ENCODE measurements at places on chromosomes 7 and 10.

DNA sequence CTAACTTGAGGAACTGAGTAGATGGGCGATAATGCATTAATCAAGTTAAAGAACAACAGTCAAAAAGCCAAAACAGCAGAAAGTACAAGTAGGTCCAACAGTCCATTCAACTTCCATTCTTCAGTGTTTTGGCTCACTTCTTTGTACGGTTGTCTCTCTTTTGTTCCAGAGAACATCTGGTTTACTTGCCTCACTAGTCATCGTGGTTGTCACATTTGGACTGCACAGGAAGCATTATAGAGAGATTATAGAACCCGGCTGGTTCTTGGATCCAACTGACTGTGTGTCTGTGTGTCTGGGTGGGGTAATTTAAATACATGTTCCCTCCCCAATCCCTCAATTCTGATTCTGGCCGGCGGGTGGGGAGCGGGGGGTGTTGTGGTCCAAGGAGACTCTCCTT, 1.8 kb upstream of the CEP41 start:
- no peak for DNase-seq

- peak; percentile 45 for DNase-seq
Observed at GRCh38 chr10:7561216-7561893, 105.4 kb downstream of the ITIH5 start.

- no peak for DNase-seq
Observed at GRCh38 chr10:129864082-129864481, 100.0 kb downstream of the EBF3 start.

- no peak for DNase-seq
Observed at GRCh38 chr10:125774581-125775191, 935 bp downstream of the MMP21 start.

DNA sequence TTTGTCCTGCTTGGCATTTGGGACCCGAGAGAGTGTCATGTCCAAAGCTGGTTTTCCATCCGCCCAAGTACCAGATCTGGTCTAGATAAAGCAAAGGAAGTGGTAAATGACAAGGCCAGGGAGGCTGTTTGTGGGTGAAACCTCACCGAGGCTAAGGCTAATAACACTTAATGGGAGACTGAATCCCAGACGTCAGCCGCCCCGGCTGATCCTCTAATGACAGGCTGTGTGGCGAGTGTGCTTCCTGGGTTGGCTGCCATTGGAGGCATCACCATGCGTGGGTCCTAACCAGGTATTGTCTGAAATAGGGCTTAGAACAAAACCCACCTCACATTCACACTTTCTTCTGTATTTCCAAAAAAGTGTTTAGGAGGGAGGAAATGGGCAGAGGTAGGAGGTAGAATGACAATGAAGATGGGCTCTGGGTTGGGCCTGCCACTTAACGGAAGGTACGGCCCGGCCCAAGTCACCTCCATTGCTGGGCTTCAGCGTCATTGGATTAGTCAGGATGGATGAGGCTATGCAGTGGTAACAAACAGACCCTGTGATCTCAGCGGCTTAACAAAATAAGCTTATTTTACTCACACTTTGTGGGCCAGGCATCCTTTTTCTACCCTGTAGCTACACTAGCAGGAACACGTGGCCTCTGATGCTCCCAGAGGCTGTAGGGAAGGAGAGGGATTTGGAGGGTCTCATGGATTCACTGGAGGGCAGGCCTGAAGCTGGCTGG, 59.7 kb downstream of the PROSER2 start:
- DNase-seq, result no peak

DNA sequence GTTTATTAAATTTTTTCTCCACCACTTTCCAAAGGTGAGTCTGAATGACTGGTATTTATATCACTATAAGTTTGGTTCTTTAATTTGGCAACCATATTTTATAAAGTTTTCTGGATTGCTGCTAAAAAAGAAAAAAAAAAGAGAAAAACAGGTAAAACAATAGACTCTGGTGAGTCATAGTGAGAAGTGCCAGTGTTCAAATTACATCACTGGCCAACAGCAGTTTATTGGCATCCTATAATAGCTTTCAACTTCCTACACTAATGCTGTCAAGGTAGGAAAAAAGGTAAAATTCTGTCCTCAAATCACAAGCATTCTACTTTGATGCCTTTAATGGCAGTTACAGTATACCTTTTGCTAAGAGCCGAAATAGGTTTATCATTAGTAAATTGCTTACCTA, 808.8 kb downstream of the GRM8 start:
- no peak for DNase-seq

- no peak for DNase-seq
Observed at GRCh38 chr7:386385-386784, 96.4 kb downstream of the FOXL3 start.

DNA sequence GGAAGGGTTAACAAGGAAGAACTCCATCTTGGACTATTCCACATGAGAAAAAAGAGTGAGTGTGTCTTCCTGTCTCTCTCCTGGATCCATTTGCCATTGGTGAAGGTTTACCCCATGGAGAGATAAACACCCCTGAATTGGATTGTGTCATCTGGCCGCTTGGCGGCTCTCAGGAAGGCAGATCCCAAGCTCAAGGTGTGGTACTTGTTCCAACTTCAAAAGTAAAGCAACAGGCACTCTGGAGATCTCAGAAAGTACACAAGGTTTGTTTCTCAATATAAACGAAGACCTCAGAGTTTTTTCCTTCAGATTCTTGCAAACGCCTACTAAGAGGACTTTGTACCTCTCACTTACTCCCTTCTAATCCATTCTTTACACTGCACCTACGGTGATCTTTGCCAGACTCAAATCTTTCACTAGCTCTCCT, 116.7 kb downstream of the REEP3 start:
- no peak for DNase-seq

DNA sequence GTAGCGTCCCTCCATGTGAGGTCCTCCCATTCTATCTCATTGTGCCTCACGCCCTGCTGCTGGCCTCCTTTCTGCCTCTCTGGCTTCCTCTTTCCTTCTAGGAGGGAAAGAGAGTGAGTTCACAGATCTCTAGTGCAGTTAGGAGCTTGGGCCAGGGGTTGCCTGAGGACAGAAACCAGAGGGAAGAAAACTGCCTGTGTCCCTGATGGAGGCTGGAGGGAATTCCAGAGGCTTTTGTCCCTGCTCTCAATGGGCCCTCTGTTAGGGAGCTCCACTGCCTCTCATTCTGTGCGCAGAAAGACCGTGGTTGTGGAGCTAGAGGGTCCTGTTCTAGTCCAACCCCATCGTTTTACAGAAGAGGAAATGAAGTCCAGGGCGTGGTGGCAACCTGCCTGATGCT, 4.6 kb downstream of the MARVELD1 start:
- DNase-seq, result peak; percentile 59

- DNase-seq, result no peak
Observed at GRCh38 chr7:116871061-116871700, 8.8 kb downstream of the CAPZA2 start.

- DNase-seq, result peak; percentile 34
Observed at GRCh38 chr7:73703757-73704639, 15.5 kb downstream of the STX1A start.

GRCh38 chr7:35826751-35827150, 25.9 kb downstream of the SEPTIN7 start:
- DNase-seq, result no peak

DNA sequence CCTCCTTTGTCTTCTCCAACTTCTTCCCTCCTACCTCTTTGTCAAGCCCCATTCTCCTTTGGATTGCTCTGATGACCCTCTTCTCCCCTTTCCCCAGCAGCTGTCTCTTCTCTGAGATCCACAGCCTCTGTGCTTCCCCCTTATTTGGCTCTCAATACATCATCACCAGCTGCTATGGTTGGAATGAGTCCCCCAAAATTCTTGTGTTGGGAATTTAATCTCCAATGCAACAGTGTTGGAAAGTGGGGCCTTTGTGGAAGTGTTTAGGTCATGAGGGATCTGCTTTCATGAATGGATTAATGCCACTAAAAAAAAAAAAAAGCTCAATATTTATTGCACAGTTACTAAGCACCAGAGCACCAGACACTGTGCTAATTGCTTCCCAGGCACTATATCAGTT, 39.2 kb upstream of the FRMD4A start:
- DNase-seq, result no peak

- no peak for DNase-seq
Observed at GRCh38 chr10:79112881-79113431, 44.2 kb downstream of the ZMIZ1 start.

GRCh38 chr7:25187932-25188331, 40.4 kb downstream of the NPVF start:
- no peak for DNase-seq

- no peak for DNase-seq
Observed at GRCh38 chr7:105885387-105886111, 9.2 kb upstream of the ATXN7L1 start.

DNA sequence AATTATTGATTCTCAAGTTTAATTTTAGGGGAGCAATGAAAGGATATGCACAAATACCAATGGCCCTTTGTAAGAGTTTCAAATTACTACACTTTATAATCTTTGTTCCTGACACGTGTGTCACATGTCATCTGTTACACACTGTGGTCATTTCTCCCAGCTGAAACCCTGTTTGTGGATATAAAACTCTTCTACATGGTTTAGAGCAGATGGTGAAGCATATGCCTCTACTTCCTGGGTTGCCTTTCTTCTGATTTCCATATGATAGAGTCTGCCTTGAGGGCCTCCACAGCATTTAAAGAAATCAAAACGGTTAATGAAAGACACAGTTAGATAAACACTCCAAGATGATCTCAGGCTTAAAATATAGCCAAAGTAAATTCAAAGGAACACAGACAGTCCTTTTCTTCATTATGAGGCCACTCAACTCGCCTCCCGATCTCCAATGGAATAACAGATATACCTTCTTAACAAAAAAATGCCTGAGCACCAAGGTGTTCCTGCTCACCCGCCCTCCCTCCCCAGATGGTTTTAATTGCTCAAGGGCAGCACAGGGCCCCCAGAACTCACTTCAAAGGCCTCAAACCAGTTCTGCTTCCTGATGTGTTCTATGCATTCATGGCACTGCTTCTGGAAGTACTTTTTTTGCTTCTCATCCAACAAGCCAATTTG, 75.0 kb downstream of the CPVL start:
- no peak for DNase-seq

DNA sequence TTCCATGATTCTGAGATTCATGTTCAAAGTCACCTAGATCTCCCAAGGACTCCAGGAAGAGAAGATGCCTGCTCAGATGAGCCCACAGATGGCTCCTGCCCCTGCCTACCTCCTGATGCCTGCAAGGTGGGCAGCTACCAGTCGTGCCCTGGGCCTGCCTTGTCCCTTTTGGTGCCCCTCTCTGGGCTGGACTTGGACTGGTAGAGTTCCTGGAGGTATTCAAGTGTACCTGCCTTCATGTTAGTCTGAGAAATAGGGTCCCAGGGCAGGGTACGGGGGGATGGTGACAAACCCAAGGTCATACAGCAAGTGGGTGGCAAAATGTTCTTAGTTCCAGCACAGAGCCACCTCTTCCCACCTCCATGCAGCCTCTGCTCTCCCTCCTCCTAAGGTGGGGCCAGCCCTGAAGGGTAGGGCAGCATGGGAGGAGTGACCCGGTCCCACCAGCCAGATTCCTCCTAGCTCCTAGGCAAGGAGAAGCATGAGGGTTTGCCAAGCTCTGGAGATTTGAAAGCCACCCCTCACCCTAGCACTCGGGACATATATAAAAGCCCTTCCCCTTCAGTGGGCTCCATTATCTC, 80.8 kb upstream of the UNC5B start:
- DNase-seq, result no peak

GRCh38 chr7:2805213-2805944, 38.7 kb downstream of the GNA12 start:
- no peak for DNase-seq

GRCh38 chr7:47226696-47227095, 355.2 kb downstream of the TNS3 start:
- DNase-seq, result no peak

DNA sequence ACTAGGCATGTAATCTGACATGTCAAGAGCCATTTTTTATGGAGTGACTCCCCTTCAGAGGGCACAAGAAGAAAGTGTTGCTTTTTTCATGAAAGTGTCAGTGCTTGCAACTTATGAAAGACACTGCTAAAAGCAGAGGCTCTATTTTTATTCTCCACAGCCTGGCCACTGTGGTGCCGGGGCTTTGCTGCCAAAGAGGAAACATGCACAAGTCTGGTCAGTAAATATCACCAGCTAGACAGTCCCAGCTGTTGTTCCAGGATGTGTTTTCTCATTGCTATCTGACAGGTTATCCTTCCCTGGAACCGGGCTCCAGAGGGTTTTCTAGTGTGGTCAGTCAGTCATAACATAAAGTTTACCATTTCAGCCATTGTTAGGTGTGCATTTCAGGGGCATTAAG, 180.7 kb upstream of the PITRM1 start:
- no peak for DNase-seq

DNA sequence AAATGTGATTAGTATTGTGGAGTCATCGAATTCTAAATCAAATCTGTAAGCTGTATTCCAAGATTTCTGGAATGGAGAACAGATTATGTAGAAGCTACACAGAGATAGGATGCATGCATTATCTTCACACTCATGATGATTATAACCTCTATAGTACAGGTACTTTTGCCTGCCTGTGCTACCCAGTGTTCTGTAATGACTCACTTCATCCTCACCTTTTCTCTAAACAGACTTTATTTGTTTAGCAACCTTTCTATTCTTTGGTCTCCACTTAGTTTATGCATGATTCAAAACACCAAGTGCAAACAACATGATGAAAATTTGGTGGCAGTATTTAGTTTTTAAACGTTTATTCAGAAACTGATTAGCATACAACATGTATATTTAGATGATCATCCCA, 68.4 kb upstream of the PRPS1L1 start:
- DNase-seq, result no peak

DNA sequence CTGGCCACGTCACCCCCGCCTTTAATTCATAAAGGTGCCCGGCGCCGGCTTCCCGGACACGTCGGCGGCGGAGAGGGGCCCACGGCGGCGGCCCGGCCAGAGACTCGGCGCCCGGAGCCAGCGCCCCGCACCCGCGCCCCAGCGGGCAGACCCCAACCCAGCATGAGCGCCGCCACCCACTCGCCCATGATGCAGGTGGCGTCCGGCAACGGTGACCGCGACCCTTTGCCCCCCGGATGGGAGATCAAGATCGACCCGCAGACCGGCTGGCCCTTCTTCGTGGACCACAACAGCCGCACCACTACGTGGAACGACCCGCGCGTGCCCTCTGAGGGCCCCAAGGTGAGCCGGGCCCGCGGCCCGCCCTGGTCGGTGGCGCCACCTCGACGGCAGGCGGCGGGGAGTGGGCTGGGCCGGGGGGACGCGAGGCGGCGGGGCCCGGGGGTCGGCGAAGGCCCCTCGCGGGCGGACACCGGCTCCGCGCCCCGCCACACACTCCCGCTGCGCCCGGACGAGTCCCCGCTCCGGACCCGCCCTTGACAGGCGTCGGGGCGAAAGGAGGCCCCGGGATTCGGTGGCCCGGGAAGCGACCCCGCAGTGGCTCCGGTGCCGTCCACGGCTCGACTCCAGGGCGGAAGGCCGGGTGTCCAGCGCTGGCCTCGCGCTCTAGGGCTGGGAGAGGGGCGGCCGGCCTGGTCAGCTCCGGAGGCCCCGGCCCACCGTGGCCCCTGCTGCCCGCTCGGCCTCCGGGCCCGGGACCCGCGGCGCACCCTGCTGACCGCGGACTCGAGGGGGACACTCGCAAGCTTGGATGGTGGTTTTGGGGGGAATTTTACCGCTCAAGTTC, 557 bp downstream of the BAG3 start:
- no peak for DNase-seq

- no peak for DNase-seq
Observed at GRCh38 chr7:107396081-107396480, 73.8 kb upstream of the GPR22 start.
